ENCODE measurements at places on chromosomes 6 and 20.

DNA sequence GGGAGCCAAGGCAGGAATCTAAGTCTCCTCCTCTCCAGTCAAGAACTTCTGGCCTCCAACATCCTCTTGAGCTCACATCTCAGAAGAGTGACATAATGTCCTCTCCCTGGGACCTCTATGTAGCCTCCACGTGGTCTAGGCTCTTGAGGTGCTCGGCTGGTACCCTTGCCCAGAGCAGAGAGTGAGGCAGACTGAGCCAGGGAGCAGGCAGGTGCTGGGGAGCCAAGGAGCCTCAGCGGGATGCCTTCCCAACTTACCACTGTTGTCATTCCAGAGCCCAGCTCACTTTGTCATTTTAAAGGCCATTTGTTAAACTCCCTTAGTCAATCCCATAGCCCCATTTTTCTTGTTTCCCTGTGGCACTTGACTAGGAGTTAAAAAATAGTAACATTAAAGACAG, 52.1 kb upstream of the DUSP22 start:
- no peak for DNase-seq

- no peak for DNase-seq
These were observed 2.6 kb upstream of the ZBP1 start for GRCh38 chr20:57622579-57623381.

- no peak for DNase-seq
These were observed 97.4 kb downstream of the IYD start for GRCh38 chr6:150466196-150466595.

DNA sequence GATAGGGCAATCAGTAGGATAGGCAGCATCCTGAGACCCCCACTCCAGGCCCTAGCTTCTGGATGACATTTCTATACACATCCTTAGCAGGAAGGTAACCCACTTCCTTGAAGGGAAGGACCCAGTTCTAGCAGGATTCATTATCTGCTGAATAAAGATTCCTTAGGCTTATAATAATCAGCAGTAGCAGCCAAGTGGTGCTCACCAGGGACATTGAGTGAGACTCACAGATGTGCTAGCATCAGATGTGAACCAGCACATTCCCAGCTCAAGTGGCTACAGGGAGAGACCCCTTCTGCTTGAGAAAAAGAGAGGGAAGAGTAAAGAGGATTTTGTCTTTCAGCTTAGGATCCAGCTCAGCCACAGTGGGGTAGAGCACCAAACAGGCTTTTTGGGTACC, 244.8 kb upstream of the UFL1 start:
- DNase-seq = no peak

DNA sequence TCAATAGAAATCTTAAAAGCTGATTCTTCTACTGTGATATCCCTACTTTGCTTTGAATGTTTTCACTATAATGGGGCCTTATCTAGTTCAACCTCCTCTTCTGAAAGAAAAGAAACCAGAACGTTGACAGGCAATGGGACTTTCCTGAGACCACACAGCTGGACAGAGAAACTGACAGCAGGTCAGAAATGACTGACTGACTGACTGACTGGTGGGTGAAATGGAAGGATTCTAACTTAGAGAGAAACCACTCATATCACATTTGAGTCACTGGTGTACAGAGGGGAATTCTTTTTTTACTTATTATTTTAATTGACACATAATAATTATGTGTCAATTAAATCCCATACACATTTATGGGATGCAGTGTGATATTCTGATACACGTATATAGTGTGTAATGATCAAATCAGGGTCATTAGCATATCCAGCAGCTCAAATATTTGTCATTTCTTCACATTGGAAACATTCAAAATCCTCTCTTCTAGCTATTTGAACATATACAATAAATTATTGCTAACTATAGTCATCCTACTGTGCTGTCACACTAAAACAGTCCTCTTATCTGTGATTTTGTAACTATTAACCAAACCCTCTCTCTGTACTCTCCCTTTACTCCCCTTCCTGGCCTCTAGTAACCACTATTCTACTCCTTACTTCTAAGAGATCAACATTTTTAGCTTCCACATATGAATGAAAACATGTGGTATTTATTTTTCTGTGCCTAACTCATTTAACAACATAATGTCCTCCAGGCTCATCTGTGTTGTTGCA, 64.8 kb upstream of the NRSN1 start:
- DNase-seq = no peak

DNA sequence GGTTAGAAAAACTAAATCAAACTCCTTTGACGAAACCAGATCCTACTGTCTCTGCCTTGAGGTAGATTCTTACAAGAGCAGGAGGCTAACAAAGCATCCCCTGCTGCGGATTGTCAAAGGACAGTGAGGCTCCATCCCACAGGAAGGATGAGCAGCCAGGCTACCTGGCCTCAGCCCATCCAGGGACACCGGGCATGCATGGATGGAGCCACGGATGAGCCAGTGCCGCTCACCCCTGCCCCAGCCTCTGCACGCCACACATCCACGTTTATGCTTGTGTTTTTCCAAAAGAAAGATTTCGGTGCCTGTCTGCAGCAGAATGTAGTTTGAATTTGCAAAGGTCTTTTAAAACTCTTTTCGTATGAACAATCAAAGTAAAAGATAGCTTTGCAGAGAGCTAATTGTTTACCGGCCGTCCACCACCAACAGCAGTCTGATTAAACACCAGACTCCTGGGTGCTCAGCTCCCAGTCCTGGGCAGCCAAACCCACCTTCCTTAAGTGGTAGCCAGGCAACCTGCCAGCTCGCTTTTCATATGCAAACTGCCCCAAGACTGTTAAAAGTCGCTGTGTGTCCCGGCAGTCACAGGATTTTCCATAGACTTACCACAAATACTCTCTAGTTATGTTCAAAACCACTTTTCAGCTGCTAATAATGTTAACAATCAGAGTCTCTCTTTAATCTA, 999 bp downstream of the THBS2 start:
- DNase-seq = peak; percentile 71

Measured in midbrain (tissue), 1 donor.